Memory B cell (primary cell): ENCODE measurements at places on chromosomes 16 and 17.

DNA sequence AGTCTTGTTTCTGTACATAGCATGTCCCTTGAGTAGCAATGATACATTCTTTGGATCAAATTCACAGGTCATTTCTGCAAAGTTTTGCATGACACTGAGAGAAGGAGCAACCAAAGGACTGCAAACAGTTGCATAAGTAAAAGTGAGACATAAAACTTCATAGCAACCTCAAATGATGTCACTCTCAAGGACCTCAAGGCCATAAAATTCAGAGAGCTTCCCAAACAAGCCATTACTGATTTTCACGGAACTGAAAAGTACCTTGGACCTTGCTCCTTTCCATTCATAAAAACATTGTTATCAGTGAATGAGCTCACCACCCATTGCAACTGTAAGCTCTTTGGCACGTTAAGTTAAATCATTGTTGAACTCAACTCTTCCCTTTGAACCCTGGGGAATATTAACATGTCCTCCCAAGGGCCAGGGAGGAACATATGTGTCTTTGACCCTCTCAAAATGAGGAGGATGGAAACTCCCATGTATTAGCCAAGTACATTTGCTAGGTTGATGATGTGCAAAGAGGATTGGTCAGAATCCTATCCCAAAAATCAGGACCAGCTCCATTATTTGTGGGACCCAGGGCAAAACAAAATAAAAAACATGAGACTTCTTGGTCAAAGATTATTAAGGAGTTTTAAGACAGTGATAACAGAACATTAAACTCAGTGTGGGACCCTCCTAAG, 275.0 kb upstream of the DYNLRB2 start:
- peaks cover 6% of the 10 kb centered on the region for H3K27me3 ChIP-seq
- H3K36me3 ChIP-seq: no peaks in the 10 kb centered on the region
- DNase-seq: no peak
- H3K4me3 ChIP-seq: no peak overlapping the region
- no peak overlapping the region for H3K27ac ChIP-seq

GRCh38 chr16:68367030-68367429, 56.2 kb downstream of the PRMT7 start:
- no peaks in the 10 kb centered on the region for H3K27me3 ChIP-seq
- no peak overlapping the region for H3K4me3 ChIP-seq
- H3K4me1 ChIP-seq: peaks cover 47% of the 10 kb centered on the region
- DNase-seq: no peak
- no peaks in the 10 kb centered on the region for H3K36me3 ChIP-seq

- H3K4me3 ChIP-seq: no peak overlapping the region
- no peak overlapping the region for H3K27ac ChIP-seq
- H3K4me1 ChIP-seq: no peaks in the 10 kb centered on the region
- DNase-seq: no peak
These were observed 224.4 kb downstream of the PRKCA start for GRCh38 chr17:66526827-66527226.

- H3K4me3 ChIP-seq: no peak overlapping the region
- no peak overlapping the region for H3K27ac ChIP-seq
- H3K4me1 ChIP-seq: peaks cover 4% of the 10 kb centered on the region
- H3K36me3 ChIP-seq: no peaks in the 10 kb centered on the region
- no peak for DNase-seq
These were observed 52.5 kb downstream of the TMEM114 start for GRCh38 chr16:8537691-8538342.

- peaks cover 25% of the 10 kb centered on the region for H3K36me3 ChIP-seq
- peak overlapping the region; percentile 92 for H3K27ac ChIP-seq
- peak; percentile 54 for DNase-seq
- peaks cover 25% of the 10 kb centered on the region for H3K4me1 ChIP-seq
These were observed 2.4 kb downstream of the FBRS start for GRCh38 chr16:30660424-30661261.

DNA sequence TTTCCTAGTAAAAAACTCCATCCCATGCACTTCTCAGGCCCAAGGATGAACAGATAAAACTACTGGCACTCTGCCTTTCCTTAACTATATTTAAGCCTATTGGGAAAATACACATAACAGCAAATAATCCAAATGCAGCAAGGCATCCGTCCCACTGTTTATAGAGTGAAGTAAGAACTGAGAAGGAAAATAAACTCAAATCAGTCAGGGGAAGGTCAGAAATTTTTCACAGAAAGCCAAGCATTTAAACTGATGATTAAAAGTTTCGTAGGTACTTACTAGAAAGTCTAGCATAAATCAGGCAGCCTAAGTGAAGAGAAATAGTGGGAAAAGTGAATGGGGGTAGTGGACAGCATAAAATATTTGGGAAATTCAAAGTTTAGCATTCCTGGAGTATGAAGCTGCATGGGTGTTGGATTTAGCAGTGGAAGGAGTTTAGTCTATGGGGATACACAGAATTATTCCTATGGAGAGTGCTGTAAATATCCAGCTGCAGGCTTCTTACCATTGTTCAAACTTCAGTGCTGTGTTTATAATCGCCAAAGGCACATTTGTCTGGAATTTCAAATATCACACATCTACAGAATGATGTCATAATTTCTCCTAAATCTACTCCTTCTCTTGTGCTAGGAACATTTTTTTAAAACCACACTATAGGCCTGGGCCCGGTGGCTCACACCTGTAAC, 1131.0 kb upstream of the GOT2 start:
- no peak for DNase-seq
- H3K27ac ChIP-seq: no peak overlapping the region
- no peak overlapping the region for H3K4me3 ChIP-seq
- H3K36me3 ChIP-seq: no peaks in the 10 kb centered on the region
- no peaks in the 10 kb centered on the region for H3K27me3 ChIP-seq
- no peaks in the 10 kb centered on the region for H3K4me1 ChIP-seq

DNA sequence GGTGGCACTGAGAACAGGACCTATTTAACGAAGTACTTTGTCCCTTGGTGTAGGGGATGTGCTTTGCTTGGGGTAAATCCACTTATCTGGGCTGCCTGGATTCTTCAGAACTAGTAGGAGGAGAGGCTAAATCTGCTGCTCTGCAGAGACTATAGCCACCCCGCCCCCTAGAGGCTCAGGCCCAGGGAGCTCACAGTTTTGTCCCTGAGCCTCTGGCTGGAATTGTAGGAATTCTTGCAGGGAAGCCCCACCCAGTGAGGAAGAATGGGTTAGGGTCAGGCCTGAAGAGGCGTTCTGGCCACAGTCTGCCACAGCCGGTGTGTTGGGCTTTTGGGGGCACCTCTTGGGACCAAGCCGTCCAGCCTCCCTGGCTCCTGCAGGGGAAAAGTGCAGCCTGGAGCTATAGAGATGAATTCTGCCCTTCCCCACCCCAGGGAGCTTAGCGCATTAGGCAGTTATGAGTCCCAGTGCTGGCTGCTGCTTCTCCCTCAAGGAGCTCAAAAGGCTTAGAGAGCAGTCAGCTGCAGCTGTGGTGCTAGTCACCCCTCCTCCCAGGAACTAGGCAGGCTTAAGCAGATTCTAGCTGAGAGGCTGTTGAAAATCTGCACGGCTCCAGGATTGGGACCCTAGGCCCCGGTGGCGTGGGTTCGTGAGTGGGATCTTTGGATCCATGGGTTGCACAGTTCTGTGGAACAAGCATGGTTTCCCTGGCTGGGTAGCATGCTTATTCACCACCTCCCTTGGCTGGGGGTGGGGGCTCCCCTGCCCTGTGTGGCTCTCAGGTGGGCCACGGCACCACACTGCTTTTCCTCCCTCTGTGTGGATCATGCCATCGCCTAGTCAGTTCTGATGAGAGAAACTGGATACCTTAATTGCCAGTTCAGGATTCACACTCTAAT, 237.4 kb upstream of the TOM1L1 start:
- no peak overlapping the region for H3K4me3 ChIP-seq
- no peaks in the 10 kb centered on the region for H3K27me3 ChIP-seq
- no peaks in the 10 kb centered on the region for H3K4me1 ChIP-seq

DNA sequence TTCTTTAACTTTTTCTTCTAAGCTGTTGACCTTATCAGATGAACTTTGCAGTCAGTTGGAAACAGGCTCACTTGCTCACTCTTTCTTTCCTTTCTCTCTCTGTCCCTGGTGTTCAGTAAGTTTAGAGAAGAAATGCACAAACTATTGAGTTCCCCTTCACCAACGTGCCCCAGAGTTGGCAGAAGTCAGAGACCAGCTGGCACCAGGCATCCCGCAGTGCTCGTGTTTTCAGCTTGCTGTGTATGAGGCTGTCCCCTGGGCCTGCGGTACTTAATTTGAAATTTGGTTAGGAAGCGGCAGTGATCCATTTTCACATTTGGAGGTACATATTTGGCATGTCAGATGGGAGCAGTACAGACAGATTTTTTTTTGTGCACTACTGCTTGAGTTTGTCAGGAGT, 258.6 kb downstream of the SNX29 start:
- no peak overlapping the region for H3K27ac ChIP-seq
- DNase-seq: no peak
- no peaks in the 10 kb centered on the region for H3K27me3 ChIP-seq

DNA sequence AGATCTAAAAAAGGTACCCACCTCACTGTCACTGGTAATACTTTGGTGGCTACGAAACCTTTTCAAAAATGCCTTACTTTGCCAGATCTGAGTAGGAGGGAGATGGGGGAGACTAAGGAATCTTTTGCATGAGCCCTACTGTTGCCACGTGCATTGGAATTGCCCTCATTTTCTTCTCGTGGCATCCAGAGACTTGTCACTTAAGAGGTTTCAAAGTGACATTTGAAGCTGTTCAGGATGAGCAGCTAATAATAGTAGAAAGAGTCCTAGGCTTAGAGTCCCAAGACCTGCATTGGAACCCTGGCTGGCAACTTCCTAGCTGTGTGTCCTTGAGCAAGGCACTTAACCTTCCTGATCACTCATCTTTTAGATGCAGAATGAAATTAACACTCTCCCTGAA, 43.5 kb downstream of the GPRC5B start:
- H3K4me1 ChIP-seq: no peaks in the 10 kb centered on the region
- no peak for DNase-seq
- no peaks in the 10 kb centered on the region for H3K27me3 ChIP-seq
- no peak overlapping the region for H3K27ac ChIP-seq
- no peak overlapping the region for H3K4me3 ChIP-seq

DNA sequence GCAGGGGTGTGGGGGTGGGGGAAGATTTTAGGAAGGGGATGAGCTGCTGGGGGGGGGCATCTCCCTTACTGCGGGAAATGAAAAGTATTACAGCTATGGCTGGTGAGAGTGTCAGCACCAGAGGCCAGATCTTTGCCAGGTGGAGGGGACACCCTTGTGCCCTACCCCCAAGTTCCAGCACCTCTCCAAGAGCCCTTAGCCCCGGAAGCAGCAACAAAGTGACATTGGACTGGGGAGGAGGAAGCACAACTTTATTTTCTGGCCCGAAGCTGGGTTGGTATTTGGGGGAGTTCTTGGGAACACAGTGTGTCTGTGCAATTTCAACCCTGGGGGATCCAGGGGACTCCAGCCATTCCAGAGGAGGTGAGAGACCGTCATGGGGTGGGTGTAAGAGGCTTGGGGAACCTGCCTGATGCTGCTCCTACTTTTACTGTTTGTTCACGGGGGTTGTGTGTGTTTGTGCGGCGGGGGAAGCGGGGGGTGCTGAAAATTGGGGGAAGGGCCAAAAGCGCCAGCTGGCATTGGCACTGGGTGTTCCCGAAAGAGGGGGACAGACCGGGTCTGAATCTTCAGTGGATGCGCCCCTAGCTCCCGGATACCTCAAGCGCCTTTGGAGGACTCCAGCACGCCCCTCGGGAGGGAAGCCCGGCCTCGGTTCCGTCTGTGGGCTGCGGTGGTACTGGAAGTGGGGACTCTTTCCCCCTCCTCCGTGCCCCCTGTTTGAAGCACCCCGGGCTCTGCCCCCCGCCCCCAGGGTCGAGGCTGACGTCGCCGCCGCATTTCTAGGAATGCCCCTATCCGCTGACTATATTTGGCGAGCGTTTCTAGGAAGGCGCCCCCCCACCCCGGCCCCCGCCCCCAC, 230.3 kb downstream of the MRTFB start:
- no peak overlapping the region for H3K27ac ChIP-seq
- H3K4me3 ChIP-seq: peak overlapping the region; percentile 81
- H3K4me1 ChIP-seq: peaks cover 9% of the 10 kb centered on the region
- DNase-seq: no peak
- peaks cover 5% of the 10 kb centered on the region for H3K27me3 ChIP-seq
- no peaks in the 10 kb centered on the region for H3K36me3 ChIP-seq

GRCh38 chr16:83619381-83620150, 188.2 kb upstream of the HSBP1 start:
- no peak for DNase-seq
- no peaks in the 10 kb centered on the region for H3K4me1 ChIP-seq
- no peak overlapping the region for H3K4me3 ChIP-seq
- peaks cover 9% of the 10 kb centered on the region for H3K27me3 ChIP-seq

GRCh38 chr16:51542981-51543815, 392.1 kb upstream of the SALL1 start:
- no peaks in the 10 kb centered on the region for H3K36me3 ChIP-seq
- no peak overlapping the region for H3K27ac ChIP-seq
- DNase-seq: no peak
- H3K4me3 ChIP-seq: no peak overlapping the region

GRCh38 chr16:2691491-2692248, 9.3 kb downstream of the KCTD5 start:
- H3K4me1 ChIP-seq: peaks cover 15% of the 10 kb centered on the region
- peaks cover 1% of the 10 kb centered on the region for H3K36me3 ChIP-seq
- H3K27ac ChIP-seq: no peak overlapping the region
- no peaks in the 10 kb centered on the region for H3K27me3 ChIP-seq

DNA sequence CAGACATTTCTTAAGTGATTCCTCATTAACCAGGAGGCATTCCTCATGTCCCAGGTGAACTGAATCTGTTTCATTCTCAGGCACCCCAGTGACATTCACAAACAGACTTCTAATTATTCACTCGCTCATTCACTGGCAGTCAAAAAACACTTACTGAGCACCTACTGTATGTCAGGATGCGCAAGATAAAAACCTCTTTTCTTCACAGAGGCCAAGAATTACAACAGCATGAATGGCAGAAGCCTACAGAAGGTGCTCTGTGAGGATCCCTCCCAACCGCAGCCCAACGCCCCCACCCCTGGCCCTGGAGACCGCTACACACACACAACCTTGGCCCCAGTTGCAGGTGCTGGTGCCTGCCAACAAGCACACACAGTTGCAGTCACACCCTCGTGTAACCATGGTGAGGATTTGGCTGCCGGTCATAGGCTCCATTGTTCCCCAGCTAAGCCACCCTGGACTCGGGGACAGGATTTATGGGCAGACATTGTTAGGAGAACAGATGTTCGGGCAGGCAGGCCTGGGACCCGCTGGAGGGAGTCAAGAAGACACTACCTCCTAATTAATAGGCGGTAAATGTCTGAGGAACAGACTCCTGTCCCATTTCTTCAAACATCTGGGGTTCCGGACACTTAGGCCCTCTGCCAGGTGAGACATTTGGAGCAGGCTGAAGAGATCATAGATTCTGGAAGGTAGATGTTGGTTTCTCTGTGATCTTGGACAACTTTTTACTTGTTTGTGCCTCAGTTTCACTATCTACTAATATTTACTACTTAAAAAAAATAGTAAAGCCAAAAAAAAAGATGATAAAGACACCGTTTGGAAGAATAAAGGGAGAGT, 43.2 kb downstream of the CUEDC1 start:
- no peak overlapping the region for H3K4me3 ChIP-seq
- peaks cover 5% of the 10 kb centered on the region for H3K4me1 ChIP-seq
- no peaks in the 10 kb centered on the region for H3K36me3 ChIP-seq
- no peak overlapping the region for H3K27ac ChIP-seq
- no peak for DNase-seq

GRCh38 chr17:74873874-74874614, 1.2 kb upstream of the FDXR start:
- H3K4me1 ChIP-seq: peaks cover 16% of the 10 kb centered on the region
- no peaks in the 10 kb centered on the region for H3K27me3 ChIP-seq
- H3K27ac ChIP-seq: peak overlapping the region; percentile 95
- H3K4me3 ChIP-seq: peak overlapping the region; percentile 92
- no peak for DNase-seq

- no peak overlapping the region for H3K4me3 ChIP-seq
- no peaks in the 10 kb centered on the region for H3K27me3 ChIP-seq
- no peaks in the 10 kb centered on the region for H3K36me3 ChIP-seq
- no peaks in the 10 kb centered on the region for H3K4me1 ChIP-seq
These were observed 111.4 kb downstream of the CA10 start for GRCh38 chr17:52047086-52047485.
